ENCODE measurements at places on chromosomes 5 and 9.

DNA sequence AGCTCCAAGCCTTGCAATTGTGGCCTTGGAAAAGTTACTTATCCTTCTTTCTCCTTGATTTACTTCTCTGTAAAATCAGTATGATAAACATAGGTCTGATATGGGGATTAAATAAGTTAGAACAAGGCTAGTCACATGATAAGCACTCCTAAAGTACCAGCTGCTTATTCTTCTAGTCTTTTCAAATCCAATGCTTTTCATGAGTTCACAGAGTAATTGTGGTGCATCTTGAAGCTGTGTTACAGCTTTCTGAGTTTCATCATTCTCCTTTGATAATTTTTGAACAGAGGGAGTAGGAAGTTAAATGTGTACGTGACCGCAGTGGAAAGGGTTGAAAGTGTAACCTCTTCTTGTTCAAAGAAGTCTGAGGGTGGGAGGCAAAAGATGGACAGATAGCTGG is 38.8 kb upstream of the CCDC112 start:
- DNase-seq = no peak

DNA sequence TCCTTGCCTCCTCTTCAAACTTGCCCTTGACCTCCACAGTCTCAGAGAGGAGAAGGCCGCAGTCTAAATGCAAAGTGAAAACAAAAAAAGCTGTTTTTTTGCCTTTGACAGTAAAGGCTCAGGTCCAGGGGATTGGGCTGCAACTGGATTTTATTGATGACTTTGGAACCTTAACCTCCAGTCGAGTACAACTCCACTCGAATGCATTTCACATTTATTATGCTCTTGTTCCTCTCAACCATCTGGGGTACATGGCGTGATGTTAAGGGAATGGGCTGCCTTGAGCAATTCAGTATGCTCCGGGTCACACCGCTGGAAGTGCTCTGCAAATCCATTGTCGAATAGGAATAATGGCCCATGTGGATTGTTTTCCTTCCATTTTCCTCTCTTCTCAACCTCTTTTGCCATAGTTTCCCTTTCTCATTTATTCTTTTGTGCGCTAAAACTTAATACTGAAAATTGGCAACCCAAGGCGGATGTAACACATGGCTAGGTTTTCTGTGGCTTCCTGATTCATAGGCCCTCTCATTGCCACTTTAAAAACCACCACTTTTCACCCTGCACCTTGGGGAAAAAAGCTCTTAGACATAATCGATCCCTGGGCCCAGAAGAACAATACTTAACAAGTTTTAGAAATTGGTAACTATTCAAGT is 34.3 kb downstream of the ITK start:
- DNase-seq = no peak

GRCh38 chr9:126514037-126514821 is 99.5 kb upstream of the LMX1B start:
- DNase-seq = peak; percentile 47

DNA sequence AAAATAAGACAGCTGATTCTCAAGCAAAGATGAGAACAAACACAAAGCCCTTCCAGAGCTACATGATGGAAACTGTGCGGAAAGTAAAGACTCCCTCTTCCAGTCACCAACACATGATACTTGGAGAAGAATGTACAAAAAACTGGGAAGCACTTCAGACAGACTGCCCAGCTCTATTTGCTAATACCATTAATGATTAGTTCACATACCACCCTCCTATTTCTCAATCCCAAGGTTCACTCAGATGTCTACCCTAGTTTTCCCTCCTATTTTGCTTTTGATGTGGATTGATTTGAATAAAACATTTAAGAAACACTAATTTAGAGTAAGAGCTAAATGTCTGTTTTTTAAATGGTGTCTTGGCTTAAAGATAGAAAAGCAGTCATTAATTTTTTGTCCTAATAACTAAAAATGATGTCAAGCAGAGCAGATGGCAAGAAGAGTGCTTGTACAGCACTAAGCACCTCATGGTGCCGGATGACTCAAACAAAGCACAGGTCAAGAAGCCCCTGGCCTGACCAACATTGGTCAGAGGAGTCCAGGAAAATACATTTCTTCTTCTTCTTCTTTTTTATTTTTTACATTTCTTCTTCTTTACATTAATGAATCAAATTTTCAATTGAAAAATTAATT is 639.4 kb downstream of the PDE4D start:
- no peak for DNase-seq

DNA sequence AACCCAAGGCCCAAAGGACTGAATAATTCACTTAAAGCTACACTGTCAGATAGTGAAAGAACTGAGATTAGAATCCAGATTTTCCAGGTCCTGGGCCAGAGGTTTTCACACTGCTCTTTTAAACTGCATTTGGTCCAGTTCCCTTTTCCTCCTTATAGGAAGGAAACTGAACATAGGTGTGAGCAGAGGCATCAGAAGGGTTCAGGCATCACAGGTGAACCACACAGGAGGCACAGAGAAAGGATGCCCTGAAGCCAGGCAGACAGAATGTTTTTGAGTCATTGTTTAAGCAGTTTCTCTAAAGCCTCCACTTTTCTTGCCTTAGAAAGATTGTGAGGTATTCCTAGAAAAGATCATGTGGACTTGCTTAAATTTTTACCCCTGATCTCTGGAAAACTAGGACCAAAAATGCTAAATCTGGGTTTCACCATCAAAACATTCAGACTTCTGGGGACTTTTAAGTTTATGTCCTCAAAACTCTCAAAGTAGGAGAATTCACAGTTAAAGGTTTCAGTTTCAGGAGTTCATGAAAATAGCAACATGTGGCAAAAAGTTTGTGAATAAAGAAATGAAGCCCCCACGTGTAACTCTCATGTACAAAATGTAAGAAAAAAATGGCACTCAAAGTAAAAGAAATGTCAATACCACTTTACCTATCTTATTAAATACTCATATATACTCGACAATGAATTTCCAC is 386.1 kb downstream of the NTRK2 start:
- DNase-seq = no peak

GRCh38 chr5:124528838-124529237 is 217.6 kb downstream of the ZNF608 start:
- no peak for DNase-seq
